Ecto neural progenitor cell (in vitro differentiated cells): ENCODE measurements at places on chromosomes 4 and X.

- DNase-seq: no peak
Measured at GRCh38 chrX:102985192-102985591, 48.1 kb downstream of the RAB40AL start.

- DNase-seq: no peak
Measured at GRCh38 chrX:10741550-10741949, 121.2 kb upstream of the MID1 start.

DNA sequence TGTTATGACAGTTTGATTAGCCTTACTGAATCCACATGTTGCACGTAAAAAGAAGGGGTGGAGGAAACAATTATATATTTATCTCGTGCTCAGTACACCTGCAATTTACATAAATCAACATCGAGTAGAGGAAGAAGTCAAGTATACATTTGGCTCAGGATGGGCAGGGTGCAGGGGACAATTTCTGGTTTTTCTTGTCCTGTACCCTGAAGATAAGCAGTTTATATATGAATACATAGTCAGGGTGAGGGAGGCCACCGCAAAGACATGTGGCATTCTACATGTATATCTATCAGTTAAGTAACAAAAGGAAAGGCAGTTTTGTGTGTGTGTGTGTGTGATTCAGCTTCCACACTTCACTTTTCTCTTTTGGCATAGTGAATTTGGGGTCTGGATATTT lies 11.1 kb upstream of the EREG start:
- no peak for DNase-seq

DNA sequence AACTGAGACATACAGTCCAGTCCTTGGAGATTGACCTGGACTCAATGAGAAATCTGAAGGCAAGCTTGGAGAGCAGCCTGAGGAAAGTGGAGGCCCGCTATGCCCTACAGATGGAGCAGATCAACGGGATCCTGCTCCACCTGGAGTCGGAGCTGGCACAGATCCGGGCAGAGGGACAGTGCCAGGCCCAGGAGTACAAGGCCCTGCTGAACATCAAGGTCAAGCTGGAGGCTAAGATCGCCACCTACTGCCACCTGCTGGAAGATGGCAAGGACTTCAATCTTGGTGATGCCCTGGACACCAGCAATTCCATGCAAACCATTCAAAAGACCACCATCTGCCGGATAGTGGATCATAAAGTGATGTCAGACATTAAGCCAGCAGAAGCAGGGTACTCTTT lies 20.4 kb upstream of the FRMPD3 start:
- no peak for DNase-seq

DNA sequence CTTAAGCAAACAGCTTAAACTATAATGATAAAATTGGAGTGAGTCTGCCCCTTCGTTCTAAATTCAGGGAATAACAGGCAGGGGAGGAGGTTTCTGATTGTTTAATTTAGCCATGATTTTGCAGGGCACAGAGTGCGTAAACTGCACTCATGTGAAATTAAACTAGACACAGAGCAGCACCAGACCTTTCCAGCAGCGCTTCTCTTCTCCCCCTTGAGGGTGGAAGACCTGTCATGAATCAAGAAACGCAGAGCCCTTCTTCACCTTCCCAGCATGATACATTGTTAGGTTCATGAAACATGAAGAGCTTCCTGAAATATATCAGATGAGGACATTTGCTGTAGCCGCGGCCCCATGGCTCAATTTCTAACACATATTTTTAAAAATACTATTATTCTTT lies 63.1 kb downstream of the FAM114A1 start:
- no peak for DNase-seq

- DNase-seq: no peak
Measured at GRCh38 chrX:30822764-30823163, 66.3 kb downstream of the TAB3 start.

- no peak for DNase-seq
Measured at GRCh38 chr4:8095956-8096689, 62.5 kb downstream of the ABLIM2 start.

DNA sequence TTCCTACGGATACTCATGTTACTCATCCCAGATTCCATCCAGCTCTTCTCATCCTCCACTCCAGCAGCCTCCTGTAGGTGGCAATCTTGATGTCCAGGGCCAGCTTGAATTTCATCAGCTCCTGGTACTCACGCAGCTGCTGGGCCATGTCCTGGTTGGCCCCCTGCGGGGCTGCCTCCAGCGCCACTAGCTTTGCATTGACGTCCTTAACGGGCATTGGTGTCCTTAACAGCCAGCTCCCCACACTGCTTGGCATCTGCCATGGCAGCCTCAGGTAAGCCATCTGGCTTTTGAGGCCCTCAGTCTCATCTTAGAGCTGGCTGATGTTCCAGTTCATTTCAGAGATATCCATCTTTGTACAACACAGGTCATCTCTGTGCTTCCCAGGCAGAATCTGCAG lies 223.7 kb downstream of the FGF13 start:
- no peak for DNase-seq

DNA sequence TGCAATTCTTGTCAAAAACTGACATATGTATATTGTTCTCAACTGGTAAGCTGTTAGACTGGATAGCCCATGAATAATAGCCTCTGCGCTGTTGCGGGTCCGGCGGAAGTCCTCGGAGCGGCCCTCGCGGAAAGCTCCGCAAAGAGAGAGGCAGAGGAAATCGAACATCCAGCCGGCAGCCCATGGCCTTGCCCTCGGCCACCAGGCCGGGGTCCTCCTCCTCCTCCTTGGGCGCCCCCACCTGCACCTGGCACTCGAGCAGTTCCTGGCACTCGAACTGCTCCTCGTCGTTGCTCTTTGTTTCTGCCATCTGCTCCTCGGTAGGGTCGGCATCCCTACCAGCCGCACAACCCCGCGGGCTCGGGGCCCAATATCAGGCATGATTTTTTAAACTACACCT lies 1176.3 kb downstream of the PCDH18 start:
- DNase-seq: no peak

DNA sequence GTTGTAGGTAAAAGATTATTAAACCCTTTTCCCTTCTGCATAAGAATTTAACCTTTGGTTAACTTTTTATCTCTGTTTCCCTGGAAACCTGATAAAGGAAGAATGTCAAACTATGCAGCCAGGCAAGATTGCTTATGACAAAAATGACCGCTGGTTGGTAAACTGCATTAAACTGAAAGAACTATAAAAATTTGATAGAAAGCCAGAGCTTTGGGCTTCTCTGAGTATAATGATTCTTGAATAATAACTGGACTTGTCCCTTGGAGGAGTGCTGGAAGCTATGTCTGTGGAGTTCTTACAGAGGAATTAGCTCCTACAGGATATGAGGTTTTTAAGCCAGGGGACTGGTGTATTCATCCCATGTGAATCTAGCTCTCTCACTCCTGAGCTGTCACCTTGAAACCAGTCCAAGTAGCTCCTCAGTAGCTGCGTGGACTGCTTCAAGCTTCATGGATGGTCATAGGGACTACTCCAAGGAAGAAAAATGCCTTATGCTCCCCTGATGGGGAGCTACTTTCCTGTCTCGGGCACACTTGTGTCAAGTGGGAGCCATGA lies 52.0 kb downstream of the RASL11B start:
- no peak for DNase-seq

DNA sequence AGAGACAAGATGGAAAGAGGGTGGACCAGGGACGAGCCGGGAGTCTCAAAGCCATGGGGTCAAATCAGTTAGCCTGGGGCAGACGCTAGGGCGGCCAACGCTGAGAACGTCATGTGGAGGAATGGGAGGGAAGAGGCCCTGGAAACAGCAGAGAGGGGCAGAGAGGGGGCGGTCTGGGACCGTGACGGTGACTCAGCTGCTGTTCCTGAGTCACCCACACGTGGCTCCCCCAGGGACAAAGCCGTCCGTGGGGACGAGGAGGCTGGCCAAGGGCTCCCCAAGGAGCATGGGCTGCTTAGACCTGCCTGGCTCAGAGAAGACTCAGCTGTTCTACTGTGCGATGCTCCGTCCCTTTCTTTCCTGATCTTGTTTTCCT lies 108.4 kb upstream of the LRPAP1 start:
- no peak for DNase-seq

DNA sequence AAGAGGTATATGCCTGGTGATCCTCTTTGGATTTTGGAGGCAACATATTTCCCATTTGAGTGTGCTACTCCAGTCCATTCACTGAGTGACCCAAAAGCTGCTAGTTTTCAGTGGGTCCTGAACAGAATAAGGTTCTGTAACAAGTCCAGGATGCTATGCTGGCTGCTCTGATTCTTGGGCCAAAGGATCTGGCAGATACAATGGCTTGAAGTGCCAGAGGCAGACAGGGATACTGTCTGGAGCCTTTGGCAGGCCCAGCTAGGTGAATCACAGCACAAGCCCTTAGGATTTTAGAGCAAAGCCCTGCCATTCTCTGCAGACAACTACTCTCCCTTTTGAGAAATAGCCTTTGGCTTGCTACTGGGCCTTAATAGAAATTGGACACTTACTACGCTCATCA lies 40.6 kb downstream of the DCHS2 start:
- DNase-seq: no peak

DNA sequence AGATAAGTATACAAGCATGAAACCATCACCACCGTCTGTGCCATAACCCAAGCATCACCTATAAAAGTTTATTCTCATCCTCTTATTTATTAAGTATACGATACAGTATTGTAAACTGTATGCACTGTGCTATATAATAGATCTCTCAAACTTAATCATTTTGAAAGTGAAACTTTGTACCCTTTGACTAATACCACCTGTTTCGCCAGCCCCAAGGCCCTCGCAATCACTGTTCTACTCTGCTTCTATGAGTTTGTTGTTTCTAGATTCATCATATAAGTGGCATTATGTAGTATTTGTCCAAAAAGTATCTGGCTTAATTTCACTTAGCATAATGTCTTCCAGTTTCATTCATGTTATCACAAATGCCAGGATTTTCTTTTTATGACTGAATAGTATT lies 72.1 kb upstream of the DOCK11 start:
- DNase-seq: no peak

- no peak for DNase-seq
Measured at GRCh38 chr4:101667348-101667747, 123.2 kb upstream of the BANK1 start.

- no peak for DNase-seq
Measured at GRCh38 chrX:146481735-146482134, 327.8 kb upstream of the CXorf51B start.

DNA sequence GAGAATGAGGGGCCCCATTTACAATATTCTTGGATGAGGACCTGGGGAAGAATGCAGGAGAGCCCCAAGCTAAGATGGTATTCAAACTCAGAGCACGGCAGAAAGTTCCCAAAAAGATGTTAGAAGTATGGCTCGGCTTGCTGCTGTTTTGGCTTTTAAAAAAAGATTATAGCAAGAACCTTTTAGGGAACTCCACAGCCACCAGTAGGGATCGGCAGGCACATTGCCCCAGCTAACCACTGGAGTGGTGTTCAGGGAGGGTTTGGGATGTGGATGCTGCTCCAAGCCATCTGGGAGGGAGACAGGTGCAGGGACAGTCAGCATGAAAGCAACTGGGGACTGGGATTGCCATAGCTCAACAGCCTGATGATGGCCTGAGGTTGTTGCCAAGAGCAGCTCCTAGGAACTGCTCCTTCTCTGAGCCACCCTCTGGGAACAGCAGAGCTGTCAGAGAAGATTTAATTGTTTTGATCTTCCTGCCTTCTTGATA lies 63.0 kb downstream of the SORBS2 start:
- DNase-seq: no peak

DNA sequence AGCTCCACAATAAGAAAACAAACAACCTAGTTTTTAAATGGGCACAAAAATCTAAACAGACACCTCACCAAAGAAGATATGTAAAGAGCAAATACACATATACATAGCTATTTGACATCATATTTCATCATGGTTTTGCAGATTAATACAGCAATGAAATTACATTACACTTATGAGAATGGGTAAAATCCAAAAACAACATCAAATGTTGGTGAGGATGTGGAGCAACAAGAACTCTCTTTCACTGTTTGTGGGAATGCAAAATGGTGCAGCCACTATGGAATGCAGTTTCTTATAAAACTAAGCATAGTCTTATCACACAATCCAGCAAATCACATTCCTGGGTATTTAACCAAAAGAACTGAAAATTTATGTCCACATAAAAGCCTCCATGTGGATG lies 25.0 kb downstream of the TLR6 start:
- no peak for DNase-seq
